A549 (cell line): ENCODE measurements at places on chromosomes 13 and 19.

- DNase-seq, result no peak
Observed at GRCh38 chr13:113028336-113029060, 59.5 kb downstream of the MCF2L start.

GRCh38 chr13:31896427-31896826 is 135.1 kb upstream of the FRY start:
- no peak for DNase-seq

DNA sequence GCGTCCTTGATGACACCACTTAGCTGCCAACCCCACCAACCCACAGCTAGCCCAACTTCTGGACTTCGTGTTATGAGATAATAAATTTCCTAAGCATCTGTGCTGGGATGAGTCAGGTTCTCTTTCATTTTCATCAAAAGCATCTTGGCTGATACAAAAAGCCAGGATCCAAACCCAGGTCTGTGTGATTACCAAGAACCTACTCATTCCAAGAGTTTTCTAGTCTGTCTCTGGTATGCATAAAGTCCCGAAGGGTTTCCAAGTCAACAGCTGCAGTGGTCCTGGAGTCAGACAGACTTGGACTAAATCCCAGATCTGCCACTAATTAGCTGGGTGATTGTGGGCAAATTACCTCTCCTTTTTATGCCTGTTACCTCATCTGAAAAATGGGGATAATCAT is 55.5 kb upstream of the SERP2 start:
- DNase-seq, result no peak

GRCh38 chr13:65892859-65893258 is 1337.3 kb downstream of the PCDH9 start:
- no peak for DNase-seq

DNA sequence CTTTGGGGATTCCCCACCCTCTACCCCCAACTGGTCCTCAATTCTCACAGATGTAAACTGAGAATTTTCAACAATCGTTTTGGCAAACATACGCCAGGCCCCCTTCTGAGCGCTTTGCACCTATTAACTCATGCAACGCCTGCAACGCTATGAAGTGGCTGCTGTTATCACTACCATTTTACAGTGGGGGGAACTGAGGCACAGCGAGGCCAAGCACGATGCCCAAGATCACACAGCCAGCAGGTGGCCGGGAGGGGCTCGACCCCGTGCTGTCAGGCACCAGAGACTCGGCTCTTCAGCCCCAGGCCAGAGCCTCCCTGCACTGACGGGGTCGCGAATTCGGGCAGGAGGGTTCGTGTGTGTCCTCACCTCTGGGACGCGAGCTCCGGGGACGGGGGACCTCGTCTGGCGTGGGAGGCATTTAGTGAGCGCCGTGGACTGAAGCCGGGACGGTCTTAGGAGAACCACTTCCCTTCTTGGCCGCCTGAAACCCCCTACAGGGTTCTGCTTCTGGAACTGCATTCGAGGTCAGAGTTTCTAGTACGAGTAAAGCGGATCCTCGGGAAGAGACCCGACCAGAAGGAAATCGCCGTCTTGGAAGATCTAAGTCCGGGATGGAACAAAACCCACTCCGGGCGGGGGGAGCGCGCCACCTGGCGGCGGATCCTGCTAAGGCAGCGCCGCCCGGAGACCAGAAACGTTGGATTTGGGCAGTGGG is 21.0 kb downstream of the ZNF114 start:
- peak; percentile 91 for DNase-seq
